Choroid plexus epithelial cell (primary cell): ENCODE measurements at places on chromosomes 4 and X.

- no peak for DNase-seq
These were observed 110.0 kb downstream of the DHRSX start for GRCh38 chrX:2390754-2391153.

DNA sequence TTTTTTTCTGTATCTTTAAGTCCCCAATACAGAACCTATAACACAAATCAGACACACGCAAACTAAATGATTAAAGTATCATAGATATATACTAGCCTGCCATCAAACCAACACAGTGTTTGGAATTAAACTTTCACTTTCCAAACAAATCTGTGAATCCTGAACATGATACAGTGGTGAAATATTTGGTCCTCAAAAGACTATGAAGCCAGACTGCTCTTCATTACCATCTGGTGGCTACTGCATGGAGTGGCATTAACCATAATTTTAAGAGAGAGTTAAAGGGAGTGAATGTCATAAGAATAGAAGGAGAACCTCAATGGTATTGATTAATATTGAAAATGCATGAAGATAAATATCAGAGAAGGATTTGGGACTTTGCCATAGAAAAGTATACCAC lies 9.2 kb upstream of the GABRA4 start:
- DNase-seq = peak; percentile 72

GRCh38 chrX:42093756-42094155 lies 170.4 kb upstream of the CASK start:
- peak; percentile 49 for DNase-seq

- DNase-seq = peak; percentile 24
These were observed 280.8 kb downstream of the ANKRD50 start for GRCh38 chr4:124431653-124432192.

GRCh38 chr4:10162341-10163000 lies 45.9 kb upstream of the WDR1 start:
- DNase-seq = no peak

DNA sequence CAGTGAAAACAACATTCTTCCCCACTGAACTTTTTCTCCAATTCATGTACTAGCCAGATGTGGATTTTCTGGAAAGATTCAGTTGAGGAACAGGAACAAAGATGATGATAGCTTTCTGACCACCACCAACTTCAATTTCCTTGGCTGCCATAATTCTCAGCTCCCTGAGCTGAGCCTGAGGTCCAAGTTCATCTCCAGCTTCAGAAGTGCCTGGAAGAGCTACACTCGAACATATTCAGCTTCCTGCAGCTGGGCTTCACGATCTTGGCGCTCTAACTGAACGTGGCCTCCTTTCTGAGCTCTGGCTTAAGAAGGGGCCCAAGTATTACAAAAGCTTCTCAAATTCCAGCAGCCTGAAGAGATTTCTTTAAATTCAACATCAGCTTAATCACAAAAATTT lies 83.9 kb downstream of the QDPR start:
- no peak for DNase-seq

- DNase-seq = no peak
These were observed 96.5 kb downstream of the CAMK2D start for GRCh38 chr4:113665036-113665435.

- no peak for DNase-seq
These were observed 2.7 kb upstream of the SMIM20 start for GRCh38 chr4:25911356-25911755.

DNA sequence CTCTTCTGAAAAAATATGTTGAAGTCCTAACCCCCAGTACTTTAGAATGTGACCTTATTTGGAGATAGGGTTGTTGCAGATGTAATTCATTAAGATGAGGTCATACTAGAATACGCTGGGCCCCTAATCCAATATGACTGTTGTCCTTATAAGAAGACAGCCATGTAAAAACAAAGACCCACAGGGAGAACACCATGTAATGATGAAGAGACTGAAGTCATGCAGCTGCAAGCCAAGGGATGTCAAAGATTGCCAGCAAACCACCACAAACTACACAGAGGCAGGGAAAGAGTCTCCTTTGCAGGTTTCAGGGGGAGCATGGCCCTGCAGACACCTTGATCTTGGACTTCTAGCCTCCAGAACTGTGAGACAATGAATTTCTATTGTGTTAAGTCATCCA lies 37.4 kb downstream of the CXorf58 start:
- DNase-seq = no peak

DNA sequence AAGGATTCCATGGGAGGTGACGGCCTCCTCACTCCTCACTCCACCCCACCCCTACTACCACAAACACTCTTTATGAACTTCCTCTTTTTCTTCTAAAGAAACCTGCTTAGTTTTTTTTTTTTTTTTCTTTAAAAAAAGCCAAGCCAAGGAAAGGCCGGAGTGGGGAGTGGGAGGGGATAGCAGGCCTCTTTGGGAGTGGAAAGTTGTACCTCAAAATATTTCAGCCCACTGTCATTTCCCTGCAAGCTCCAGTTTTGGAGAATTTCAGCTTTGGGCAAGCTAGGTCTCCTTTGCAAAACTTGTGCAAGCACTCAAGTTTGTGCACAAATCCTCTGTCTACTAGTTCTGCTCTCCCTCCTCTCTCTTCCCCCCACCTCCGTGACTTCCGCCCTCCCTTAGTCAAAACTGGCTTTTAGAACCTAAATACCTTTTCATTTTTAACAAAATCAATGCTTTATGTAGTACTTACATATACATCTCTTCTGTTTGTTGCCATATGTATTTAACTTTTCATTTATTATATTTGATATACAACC lies 512 bp upstream of the ANTXR2 start:
- DNase-seq = no peak

- DNase-seq = peak; percentile 34
These were observed 872 bp upstream of the S100P start for GRCh38 chr4:6692806-6693205.

- no peak for DNase-seq
These were observed 51.5 kb downstream of the TSPAN5 start for GRCh38 chr4:98606894-98607293.

GRCh38 chrX:1224954-1225353 lies 12.5 kb upstream of the CRLF2 start:
- no peak for DNase-seq

GRCh38 chr4:30720021-30720660 lies at the start of gene PCDH7:
Gene PCDH7 (plus strand): TSS chr4:30720369. CDS start chr4:30721423, 1,054 bp downstream.
- peak; percentile 64 for DNase-seq

DNA sequence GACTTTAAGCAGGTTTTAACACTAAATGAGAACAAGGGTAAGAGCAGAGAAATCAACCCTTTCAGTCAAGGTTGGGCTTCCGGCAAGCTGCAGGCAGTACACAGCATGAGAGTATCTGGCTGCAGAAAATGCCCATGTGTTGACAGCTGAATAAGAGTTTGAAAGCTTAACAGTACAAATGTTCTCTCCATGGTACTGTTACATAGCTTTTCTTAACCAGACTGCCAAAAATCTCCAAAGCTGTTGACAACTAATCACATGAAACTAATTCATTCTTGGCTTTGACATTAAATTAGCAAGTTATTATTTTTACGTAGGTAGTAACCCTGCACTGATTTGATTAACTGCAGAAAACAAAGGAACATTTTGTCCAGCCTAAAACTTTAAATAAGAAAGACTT lies 153.5 kb downstream of the SLC10A7 start:
- DNase-seq = peak; percentile 87

- DNase-seq = no peak
These were observed 16.8 kb downstream of the CNOT6L start for GRCh38 chr4:77802402-77802801.

- no peak for DNase-seq
These were observed 86.2 kb downstream of the MAD2L1 start for GRCh38 chr4:119980456-119980855.

GRCh38 chr4:42404001-42404400 lies 6.7 kb downstream of the SHISA3 start:
- no peak for DNase-seq

GRCh38 chr4:2299794-2300193 lies 37.9 kb upstream of the MXD4 start:
- no peak for DNase-seq

- peak; percentile 65 for DNase-seq
These were observed 554.8 kb upstream of the TENM3 start for GRCh38 chr4:181688432-181688831.

DNA sequence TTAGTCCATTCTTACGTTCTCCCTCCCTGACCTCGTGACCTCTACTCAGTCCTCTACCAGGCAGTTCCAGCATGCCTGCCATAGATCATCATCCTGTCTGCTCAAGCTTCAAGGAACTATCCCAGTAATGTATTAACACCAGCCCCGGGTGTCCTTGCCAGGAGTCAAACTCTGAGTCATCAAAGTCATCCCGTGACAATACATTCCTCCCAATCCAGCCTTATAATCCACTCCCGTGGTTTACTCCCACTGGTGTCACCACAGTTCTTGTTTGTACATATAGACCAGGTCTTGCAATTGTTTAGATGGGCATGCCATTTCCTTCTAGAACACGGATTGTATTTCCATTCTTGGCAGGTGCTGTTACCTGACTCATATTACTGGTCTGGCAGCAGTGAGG lies 68.7 kb upstream of the TAB3 start:
- peak; percentile 60 for DNase-seq

- no peak for DNase-seq
These were observed 20.6 kb downstream of the CLDN22 start for GRCh38 chr4:183299464-183299863.

GRCh38 chr4:97900229-97900628 lies 243.0 kb downstream of the STPG2 start:
- no peak for DNase-seq

DNA sequence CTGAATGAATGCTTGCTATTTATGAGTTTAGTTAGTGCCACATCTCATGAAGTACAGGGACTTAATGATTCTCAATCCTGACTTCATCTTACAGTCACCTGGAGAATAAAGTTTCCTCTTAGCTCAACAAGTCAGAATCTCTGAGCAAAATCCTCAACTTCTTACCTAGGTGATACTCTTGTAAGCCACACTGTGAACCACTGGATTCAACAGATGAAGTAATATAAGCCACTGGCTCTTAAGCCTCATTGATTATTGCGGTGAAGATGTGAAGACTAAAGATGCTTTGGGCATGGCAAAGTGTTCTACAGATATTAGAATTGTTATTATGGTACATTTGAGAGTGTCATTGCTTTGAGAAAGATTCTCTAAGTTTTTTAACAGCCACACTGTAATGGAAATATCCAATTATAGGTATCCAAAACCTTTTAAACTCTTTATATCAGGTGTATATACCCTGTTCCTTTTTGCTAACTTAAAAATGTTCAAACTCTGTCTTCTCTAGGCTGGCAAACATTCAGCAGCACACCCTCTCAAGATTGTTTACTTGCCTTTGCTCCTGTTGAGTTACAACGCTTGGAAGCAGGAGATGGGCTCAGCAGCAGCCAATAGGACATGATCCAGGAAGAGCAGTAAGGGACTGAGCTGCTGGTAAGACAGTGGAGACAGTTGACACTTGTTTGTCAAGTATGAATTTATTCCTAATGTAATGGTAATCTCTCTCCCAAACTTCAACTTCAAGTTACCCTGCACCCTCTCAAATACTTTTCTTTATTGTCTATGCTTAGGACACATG lies 43.4 kb downstream of the TET2 start:
- no peak for DNase-seq

DNA sequence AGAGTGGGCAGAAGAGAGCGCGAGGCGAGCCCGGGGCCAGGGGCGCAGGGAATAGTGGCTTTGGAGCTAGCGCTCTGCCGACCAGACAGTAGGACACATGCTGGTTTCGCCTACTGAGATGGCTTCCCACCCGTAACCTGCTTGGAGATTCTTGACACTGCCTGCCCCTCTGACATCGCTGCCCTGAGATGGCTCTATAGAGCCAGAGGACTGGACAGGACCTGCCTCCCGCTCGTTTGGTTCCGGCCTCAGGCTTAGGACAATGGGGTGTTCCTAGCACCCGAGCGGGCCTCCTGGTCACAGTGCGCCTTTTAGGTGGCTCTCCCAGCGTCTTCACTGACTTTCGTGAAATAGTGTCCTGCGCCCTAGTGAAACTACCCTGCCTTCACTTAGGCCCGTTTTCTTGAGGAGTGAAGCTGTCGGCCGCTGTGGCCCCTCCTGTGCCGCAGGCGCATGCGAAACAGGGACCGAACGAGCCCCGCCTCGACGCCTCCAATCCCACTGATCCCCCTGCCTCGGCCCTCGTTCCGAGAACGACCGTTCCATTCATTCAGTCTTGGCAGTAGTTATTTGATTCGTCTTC lies 608 bp downstream of the TAF1 start:
- DNase-seq = peak; percentile 30

- DNase-seq = no peak
These were observed 96.4 kb upstream of the PSAPL1 start for GRCh38 chr4:7530932-7531639.

DNA sequence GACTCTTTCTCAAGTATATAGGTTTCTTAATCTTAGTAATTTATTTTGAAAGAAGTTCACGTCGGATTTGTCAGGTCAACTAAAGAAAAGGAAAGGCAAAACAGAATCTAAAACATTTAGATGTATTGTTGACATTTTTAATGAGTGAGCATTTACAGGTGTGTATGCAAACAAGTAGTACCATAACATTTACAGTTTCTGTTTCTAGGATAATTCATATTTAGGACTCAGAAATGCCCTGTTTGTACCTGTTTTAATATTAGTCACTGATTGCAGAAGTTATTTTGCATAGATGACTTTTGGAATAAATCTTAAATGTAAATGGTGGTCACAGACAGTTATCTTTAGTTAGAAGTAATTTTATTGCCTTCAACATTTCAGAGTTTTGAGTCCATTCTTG lies 151.3 kb upstream of the NUDT6 start:
- no peak for DNase-seq

- DNase-seq = peak; percentile 63
These were observed 441.1 kb downstream of the KCNIP4 start for GRCh38 chr4:21507439-21507838.

DNA sequence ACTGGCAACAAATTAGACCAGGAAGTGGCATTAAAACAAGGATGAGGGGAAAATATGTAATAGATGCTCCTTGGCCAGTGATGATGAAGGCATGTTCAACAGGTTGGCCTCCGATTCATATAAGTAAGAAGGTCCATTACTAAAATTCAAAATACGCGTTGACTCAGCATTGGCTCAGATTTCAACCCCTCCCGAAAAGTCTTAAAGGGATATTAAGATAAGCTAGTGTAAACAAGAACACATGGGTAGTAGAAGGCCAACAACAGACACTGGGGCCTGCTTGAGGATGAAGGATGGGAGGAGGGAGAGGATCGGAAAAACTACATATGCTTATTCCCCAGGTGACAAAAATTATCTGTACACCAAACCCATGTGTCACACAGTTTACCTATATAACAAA lies 19.1 kb upstream of the LAP3 start:
- DNase-seq = no peak
